ENCODE measurements at places on chromosomes 16 and 17. TPM values are rescaled to one million over a fixed set of nuclear protein-coding genes. Genes with fewer than 3 reads are reported as not detected.

DNA sequence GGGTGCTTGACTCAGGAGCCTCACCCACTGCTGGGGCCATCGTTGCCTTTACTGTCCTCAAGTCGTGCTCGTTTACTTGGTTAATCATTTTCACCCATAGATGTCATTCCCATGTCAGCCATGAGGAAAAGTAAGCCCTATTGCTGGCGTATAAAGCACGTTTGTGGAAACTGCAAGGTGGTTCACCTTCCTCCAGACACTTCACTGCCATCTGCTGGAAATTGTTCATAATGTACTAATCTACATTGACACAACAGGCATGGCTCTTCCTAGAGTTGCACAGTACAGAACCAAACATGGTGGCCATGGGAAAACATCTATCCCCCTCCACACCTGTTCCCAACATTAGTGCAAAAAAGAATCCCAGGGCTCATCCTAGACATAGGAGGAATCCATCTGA, 116.6 kb downstream of the ZNF18 start:
- H3K36me3 ChIP-seq, result no peaks in the 10 kb centered on the region
- no peaks in the 10 kb centered on the region for H3K4me1 ChIP-seq
- no peak overlapping the region for H3K4me3 ChIP-seq
- no peak overlapping the region for H3K27ac ChIP-seq
- H3K27me3 ChIP-seq, result no peaks in the 10 kb centered on the region

The SCGB1C2 gene
- total RNA-seq, result not detected

DNA sequence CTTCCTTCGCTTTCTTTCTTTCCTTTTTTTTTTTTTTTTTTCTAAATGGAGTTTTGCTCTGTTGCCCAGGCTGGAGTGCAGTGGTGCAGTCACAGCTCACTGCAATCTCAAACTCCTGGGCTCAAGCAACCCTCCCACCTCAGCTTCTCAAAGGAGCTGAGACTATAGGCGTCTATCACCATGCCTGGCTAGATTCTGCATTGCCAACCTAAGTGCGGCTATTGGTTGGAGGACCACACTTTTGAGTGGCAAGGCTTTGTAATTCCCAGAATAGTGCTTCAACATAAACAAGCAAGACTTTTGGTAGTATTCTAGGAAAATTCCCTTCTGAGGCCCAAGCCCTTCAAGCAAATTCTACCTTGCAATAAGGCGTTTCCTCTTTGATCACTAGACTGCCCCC, 107.8 kb downstream of the YPEL2 start:
- no peaks in the 10 kb centered on the region for H3K27me3 ChIP-seq
- H3K4me1 ChIP-seq, result peaks cover 3% of the 10 kb centered on the region
- H3K4me3 ChIP-seq, result no peak overlapping the region

DNA sequence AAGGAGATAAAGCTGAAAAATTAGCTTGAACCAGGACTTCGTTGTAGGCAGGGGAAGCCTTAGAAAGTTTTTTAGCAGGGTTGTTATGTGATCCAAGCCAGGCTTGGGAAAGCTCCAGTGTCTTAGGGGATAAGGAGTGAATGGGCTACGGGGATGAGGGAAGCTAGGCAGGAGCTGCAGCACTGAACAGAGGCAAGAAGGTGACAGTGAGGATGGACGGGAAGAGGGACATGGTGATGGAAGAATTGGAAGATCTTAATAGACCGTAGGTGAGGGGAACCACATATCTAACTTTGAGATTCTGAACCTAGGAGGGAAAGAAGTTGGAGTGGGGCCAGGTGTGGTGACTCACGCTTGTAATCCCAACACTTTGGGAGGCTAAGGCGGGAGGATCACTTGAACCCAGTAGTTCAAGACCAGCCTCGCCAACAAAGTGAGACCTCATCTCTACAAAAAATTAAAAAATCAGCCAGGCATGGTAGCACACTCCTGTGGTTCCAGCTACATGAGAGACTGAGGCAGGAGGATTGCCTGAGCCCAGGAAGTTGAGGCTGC, 3.2 kb downstream of the RHBDL3 start:
- DNase-seq, result no peak
- H3K36me3 ChIP-seq, result no peaks in the 10 kb centered on the region
- H3K4me1 ChIP-seq, result peaks cover 6% of the 10 kb centered on the region

DNA sequence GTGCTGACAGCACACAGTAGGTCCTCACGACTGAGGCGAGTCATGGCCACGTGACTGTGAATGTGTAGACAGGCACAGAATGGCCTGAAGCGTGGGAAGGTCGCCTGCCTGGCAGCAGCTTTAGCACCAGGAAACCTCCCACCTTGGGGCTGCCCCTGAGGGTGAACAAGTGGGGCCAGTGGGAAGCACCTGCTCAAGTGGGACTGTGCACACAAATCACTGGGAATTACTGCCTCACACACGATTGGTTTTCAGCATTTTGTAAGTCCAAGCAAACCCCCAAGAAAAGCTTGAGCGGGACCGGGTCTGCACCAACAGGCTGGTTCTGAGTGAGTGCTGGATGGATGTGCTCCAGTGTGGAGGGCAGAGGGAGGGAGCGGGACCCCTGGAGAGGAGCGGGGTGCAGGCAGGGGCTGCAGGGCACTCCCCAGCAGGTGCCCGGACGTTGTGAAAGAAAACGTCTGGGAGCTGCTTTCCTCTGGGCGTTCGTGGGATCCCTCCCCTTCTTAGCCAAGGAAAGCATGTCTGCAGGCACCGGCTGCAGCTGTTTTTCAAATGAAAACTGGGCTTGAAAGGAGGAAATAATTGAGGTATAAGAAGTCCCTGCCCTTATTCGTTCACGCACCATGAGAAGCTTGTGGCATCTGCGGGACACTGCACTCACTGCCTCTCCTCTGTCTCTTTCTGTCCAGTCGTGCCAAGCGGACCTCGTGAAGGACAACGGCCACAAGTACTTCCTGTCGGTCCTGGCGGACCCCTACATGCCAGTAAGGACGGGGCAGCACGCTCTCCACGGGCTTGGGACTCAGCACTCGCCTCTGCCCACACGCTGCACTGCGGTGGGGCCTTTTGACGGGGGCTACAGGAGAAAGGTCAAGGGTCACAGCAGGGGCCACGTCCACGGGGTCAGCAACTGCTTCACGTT, 111.7 kb upstream of the CHMP6 start:
- H3K4me1 ChIP-seq, result no peaks in the 10 kb centered on the region
- H3K4me3 ChIP-seq, result no peak overlapping the region
- DNase-seq, result no peak
- H3K27ac ChIP-seq, result no peak overlapping the region

The DNASE1L2 gene
- total RNA-seq, result 0.77 TPM

The FOXF1 gene
- total RNA-seq, result 0.38 TPM

GRCh38 chr16:85594978-85595661, 18.0 kb upstream of the GSE1 start:
- no peak overlapping the region for H3K4me3 ChIP-seq
- H3K27ac ChIP-seq, result no peak overlapping the region
- no peaks in the 10 kb centered on the region for H3K27me3 ChIP-seq

GRCh38 chr17:14458724-14459123, 157.8 kb downstream of the HS3ST3B1 start:
- H3K27ac ChIP-seq, result no peak overlapping the region
- no peaks in the 10 kb centered on the region for H3K36me3 ChIP-seq
- no peak for DNase-seq
- H3K4me3 ChIP-seq, result no peak overlapping the region
- no peaks in the 10 kb centered on the region for H3K4me1 ChIP-seq

DNA sequence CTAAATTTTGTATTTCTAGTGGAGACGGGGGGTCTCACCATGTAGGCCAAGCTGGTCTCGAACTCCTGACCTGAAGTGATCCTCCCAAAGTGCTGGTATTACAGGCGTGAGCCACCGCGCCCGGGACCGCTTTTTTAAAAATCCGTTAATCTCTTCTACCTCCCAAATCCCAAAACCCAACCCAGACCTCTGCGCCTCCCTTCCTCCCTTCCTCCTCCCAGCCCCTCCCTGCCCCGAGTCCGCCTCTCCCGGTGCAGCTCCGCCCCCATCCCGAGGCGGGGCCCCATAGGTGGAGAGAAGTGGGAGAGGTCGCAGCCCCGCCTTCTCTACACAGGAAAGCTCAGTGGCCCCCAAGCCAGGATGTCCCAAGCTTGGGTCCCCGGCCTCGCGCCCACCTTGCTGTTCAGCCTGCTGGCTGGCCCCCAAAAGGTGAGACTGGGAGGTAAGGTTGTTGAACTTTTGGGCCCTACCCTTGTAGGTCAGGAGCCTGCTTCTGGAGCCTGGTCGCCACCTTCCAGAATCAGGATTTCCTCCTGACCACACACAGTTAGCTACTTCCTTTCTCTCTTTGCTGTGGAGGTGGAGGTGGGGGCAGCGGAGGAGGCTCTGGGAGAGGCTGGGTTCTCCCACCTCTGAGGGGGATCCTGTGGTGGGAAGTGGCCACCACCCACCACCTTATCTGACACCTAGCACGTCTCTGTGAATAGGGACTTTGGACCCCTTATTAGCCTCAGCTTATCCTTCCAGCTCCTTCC, at the start of gene TMEM92:
Gene TMEM92 (plus strand): TSS at position 325 of the 755 bp plus-strand sequence. CDS start 36 bp downstream, at position 361.
- peak; percentile 65 for DNase-seq
- H3K27ac ChIP-seq, result peak within 1 kb of the TSS; percentile 92
- H3K27me3 ChIP-seq, result no peaks in the 10 kb centered on the region
- H3K36me3 ChIP-seq, result no peaks in the 10 kb centered on the region

The EEF2K gene
- 17.5 TPM for total RNA-seq

The CSH2 gene
- total RNA-seq, result not detected

- no peak overlapping the region for H3K27ac ChIP-seq
- H3K36me3 ChIP-seq, result no peaks in the 10 kb centered on the region
- H3K4me3 ChIP-seq, result no peak overlapping the region
- H3K27me3 ChIP-seq, result no peaks in the 10 kb centered on the region
- peaks cover 11% of the 10 kb centered on the region for H3K4me1 ChIP-seq
Observed at GRCh38 chr17:45243750-45244149, 18.1 kb downstream of the SPATA32 start.

The TBC1D3I gene
- 0.13 TPM for total RNA-seq

GRCh38 chr16:27703545-27703944, 153.6 kb downstream of the KATNIP start:
- H3K36me3 ChIP-seq, result no peaks in the 10 kb centered on the region
- H3K4me1 ChIP-seq, result no peaks in the 10 kb centered on the region
- no peak overlapping the region for H3K27ac ChIP-seq
- H3K4me3 ChIP-seq, result no peak overlapping the region
- peak; percentile 1 for DNase-seq
- H3K27me3 ChIP-seq, result no peaks in the 10 kb centered on the region
